Central memory CD4-positive, alpha-beta T cell (primary cell): ENCODE measurements at places on chromosomes 2 and 18.

GRCh38 chr2:239257511-239257937, 143.3 kb downstream of the HDAC4 start:
- DNase-seq: no peak

- no peak for DNase-seq
Measured at GRCh38 chr2:8064603-8065002, 617.3 kb upstream of the ID2 start.

DNA sequence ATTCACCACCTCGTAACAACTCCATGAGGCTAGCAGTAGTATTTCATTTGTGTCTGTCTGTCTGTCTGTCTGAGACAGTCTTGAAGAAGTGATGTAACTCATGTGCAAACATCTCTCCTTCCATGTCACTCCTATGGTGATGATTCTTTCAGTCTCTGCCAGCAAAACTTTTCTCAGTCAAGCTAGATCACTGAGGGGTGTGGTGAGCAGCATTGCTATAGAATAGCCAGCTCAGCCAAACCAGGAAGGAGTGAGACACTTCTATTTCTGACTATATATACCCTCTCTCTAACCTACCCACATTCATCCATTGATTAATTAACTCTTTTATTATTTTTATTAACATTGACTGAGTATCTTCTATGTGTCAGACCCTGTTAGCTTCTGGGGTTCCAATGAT, 1095.1 kb upstream of the GYPC start:
- no peak for DNase-seq

DNA sequence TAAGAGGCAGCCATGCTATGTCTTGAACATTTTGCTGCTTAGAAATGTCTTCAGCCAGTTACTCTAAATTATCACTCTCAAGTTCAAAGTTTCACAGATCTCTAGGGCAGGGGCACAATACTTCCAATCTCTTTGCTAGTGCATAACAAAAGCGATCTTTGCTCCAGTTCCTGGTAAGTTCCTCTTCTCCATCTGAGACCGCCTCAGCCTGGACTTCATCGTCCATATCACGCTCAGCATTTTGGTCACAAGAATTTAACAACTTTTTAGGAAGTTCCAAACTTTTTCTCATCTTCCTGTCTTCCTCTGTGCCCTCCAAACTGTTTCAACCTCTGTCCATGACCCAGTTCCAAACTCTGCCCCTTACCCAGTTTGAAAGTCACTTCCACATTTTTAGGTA, 8.8 kb upstream of the SLC35F5 start:
- DNase-seq: no peak

DNA sequence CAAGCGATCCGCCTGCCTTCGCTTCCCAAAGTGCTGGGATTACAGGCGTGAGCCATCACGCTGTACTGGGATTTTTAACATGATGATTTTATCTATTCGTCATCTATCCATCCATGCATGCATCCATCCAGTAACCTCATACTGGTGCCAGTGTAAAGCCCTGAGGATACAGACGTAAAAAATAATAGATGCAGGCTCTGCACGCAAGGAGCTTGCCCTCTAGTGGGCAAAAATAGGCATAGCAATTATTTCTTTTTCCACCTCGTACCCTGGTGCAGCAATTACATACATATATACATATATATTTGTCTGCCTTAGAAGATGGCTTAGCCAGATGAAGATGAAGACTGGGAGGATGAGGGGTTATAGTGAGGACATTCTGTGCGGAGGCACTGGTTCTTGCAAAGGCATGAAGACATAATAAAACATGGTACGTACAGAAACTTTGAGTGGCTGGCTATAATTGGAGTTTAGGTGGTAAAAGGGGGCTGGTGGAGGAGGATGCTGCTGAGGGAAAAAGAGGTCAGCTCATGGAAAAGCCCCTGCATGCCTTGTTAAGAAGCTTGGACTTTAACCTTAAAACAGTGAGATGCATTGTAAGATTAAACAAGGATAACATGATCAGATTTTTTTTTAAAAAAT, 19.6 kb upstream of the RPIA start:
- DNase-seq: peak; percentile 24

DNA sequence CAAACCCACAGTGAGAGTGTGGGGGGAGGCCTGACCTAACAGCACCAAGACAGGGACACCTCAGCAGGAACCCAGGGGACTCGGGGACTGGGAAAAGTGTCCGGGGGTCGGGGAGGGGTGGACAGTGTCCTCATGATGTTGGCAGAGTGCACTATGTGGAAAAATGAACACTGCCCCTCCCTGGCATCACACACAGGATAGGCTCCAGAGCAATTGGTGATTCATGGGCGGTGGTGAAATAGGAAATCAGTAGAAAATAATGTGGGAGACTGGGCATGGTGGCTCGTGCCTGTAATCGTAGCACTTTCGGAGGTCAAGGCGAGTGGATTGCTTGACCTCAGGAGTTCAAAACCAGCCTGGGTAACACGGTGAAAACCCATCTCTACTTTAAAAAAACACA, 3.6 kb upstream of the ANO7 start:
- DNase-seq: no peak

DNA sequence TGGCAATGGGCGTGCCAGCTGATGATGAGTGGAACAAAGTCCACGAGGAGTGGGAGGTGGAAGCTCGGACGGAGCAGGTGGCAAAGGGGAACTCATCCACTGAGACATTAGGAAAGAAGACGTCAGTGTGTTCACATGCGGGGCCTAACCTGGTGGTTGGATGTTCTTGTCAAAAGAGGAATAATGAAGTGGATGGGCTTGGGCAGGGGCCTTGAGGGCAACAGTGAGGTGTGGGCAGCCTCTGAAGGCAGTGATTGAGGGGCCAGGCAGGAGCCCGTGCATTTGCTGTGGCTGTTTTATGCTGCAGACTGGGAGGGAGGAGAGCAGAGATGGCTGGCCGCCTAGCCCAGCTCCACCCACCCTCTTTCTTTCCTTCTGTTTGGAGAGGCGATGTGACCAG, 74.5 kb downstream of the LRRC30 start:
- no peak for DNase-seq

- DNase-seq: no peak
Measured at GRCh38 chr18:25587545-25587944, 235.6 kb upstream of the ZNF521 start.

GRCh38 chr2:127619203-127619590, 26.8 kb upstream of the GPR17 start:
- no peak for DNase-seq

DNA sequence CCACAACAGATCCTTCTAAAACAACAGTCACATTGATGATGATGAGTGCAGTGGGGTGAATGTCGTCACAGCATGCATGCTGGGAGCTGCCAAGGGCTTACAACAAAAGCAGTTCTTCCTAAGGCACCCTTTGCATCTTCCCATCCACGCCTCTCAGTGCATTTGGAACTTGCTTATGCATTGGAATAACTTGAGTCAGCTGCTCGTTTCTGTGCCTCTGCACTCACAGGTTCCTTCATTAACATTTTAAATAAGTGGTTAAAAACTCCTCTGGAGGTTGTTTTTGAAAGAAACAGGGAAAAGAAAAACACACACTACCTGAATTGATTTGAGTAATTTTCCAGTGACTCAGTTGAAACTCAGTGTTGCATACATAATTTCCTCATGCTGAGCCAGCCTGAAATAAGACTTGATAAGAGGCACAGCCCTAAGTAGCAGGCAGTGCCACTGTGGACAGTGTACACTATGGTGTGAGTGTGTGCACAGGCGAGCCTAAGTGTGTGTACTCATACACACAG, 46.8 kb upstream of the TRIM43B start:
- no peak for DNase-seq
